Smooth muscle cell of the pulmonary artery (primary cell): ENCODE measurements at places on chromosomes 16 and 17. TPM values are rescaled to one million over a fixed set of nuclear protein-coding genes. Genes with fewer than 3 reads are reported as not detected.

PDILT gene
- not detected in 2 replicates for total RNA-seq

OR4D1 gene
- total RNA-seq = not detected in 2 replicates

VAT1L gene
- 0.13 and 0.17 TPM in 2 replicates for total RNA-seq

ACE gene
- total RNA-seq = 3.5 and 3.8 TPM in 2 replicates

OTOA gene
- under 0.01 and 0.07 TPM in 2 replicates for total RNA-seq

CENPN gene
- total RNA-seq = 14.8 and 24.9 TPM in 2 replicates

SPATA32 gene
- total RNA-seq = not detected in 2 replicates

ACAP1 gene
- total RNA-seq = 0.33 and 0.99 TPM in 2 replicates

NFE2L1 gene
- total RNA-seq = 302 and 435 TPM in 2 replicates

C16orf96 gene
- 0.07 TPM in 1 of 2 replicates, not detected in the other for total RNA-seq

SPNS3 gene
- not detected in 2 replicates for total RNA-seq

KLHL10 gene
- total RNA-seq = 0.20 and 0.26 TPM in 2 replicates

KRT40 gene
- not detected in 2 replicates for total RNA-seq

TP53TG3B gene
- total RNA-seq = not detected in 2 replicates

ODAD4 gene
- total RNA-seq = 0.46 and 0.72 TPM in 2 replicates

SPATA22 gene
- total RNA-seq = 0.13 and 0.26 TPM in 2 replicates

GRB7 gene
- total RNA-seq = 0.13 TPM in 1 of 2 replicates, not detected in the other

TEX14 gene
- 0.03 and 0.07 TPM in 2 replicates for total RNA-seq

TBC1D3E gene
- total RNA-seq = 0.65 TPM in 1 of 2 replicates, not detected in the other

DEXI gene
- 41.8 and 48.2 TPM in 2 replicates for total RNA-seq

CHST4 gene
- total RNA-seq = 0.07 TPM in 1 of 2 replicates, not detected in the other

MYADML2 gene
- total RNA-seq = not detected in 2 replicates

ZCCHC14 gene
- 15.7 and 16.7 TPM in 2 replicates for total RNA-seq

LRRC36 gene
- 0.17 TPM in 1 of 2 replicates, not detected in the other for total RNA-seq

NEK8 gene
- 3.8 and 5.4 TPM in 2 replicates for total RNA-seq
